Mucosa of descending colon (tissue), 3 donors: ENCODE measurements at places on chromosomes 16 and 17.

GRCh38 chr17:8055851-8056231, 17.0 kb downstream of the ALOX15B start:
- no peak for DNase-seq

DNA sequence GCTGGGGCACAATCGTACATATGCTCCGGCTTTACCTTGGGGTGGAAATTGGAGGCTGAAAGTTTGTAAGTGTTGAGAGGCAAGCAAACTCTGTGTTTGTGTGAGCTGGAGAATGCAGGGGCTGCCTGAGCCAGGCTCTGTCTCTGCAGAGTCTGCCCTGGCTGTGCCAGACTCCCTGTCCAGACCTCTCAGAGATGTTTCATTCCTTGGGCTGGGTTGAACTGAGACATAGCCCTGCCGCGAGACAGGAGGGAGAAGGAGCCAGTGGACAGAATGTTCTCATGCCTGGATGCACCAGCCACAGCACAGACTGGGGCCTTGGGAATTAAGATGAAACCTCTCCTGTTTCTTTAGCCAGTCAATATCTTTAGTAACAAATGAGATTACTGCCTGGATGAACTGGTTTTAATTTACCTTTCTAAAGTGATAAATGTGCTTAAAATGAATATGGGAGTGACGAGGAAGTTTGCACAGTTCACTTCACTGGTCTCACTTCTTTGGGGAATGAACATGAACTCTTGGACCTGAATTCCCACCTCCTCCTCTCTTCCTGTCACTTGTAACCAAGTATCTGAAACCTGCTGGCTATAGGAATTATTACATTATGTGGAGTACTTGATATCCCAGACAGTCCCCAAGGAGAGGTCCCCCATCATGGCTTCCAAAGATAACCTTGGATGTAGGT, 40.1 kb downstream of the YPEL2 start:
- DNase-seq = no peak

- peak; percentile 50 for DNase-seq
Measured at GRCh38 chr16:57041182-57042156, 50.9 kb upstream of the CPNE2 start.

- no peak for DNase-seq
Measured at GRCh38 chr17:63246344-63246743, 199.8 kb downstream of the CYB561 start.

DNA sequence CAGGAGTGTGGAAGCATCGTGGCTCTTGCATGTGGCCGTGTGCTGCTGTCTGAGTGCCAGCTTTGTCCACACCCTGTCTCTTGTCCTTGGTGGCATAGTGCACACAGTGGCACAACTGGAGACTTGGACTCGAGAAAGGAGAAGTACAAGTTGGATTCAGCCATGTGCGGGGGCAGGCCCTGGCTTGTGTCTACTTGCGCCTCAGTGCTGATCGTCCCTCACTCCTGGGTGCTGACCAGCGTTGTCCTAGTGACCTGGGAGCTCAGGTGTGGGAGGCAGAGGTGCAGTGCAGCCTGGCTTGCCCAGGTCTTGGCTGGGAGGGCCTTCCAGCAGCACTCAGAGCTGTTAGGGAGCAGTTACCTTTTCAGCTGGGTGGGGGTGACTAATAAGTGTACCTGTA, 20.6 kb downstream of the MPRIP start:
- no peak for DNase-seq
